ENCODE measurements at places on chromosomes 5 and 9. TPM values are rescaled to one million over a fixed set of nuclear protein-coding genes. Genes with fewer than 3 reads are reported as not detected.

The SLC44A1 gene
- total RNA-seq: 28.8 TPM

The IL4 gene
- not detected for total RNA-seq

The PCDHA2 gene
- total RNA-seq: 0.05 TPM

The SLC6A7 gene
- total RNA-seq: 0.02 TPM

The PLPPR1 gene
- not detected for total RNA-seq

The SLC25A2 gene
- total RNA-seq: not detected

The IFNB1 gene
- total RNA-seq: 0.15 TPM

The CORO2A gene
- 0.59 TPM for total RNA-seq

The MEGF9 gene
- 19.9 TPM for total RNA-seq

The CRB2 gene
- 0.11 TPM for total RNA-seq

The SHROOM1 gene
- 10.3 TPM for total RNA-seq

The GPX8 gene
- total RNA-seq: 36.3 TPM

The DND1 gene
- total RNA-seq: 0.92 TPM

The PCDHGB5 gene
- 2.2 TPM for total RNA-seq

The RGS7BP gene
- total RNA-seq: not detected

The PCDHGA11 gene
- total RNA-seq: 0.02 TPM

The GZMA gene
- not detected for total RNA-seq

The ANGPTL2 gene
- total RNA-seq: not detected

The CDX1 gene
- total RNA-seq: not detected

The FOXD4L3 gene
- 0.18 TPM for total RNA-seq

The DIMT1 gene
- total RNA-seq: 40.2 TPM

The SLC34A1 gene
- total RNA-seq: not detected

The CDC23 gene
- total RNA-seq: 23.7 TPM

The GALNT12 gene
- 4.9 TPM for total RNA-seq

The TMEM215 gene
- 0.02 TPM for total RNA-seq

The EQTN gene
- not detected for total RNA-seq

The BAAT gene
- 0.55 TPM for total RNA-seq

The ZNF608 gene
- total RNA-seq: 0.61 TPM

The FBLL1 gene
- total RNA-seq: not detected

The GABRP gene
- not detected for total RNA-seq

The RALGPS1 gene
- total RNA-seq: 1.8 TPM

The MORN5 gene
- not detected for total RNA-seq

The CDH6 gene
- total RNA-seq: 0.09 TPM

The OR1J2 gene
- not detected for total RNA-seq

The CYSTM1 gene
- total RNA-seq: 152 TPM

Measured in A549 treated with CORT108297 at 1 μM for 4 hours (cell line).